Fibroblast of skin of left quadriceps (primary cell): ENCODE measurements at places on chromosomes 16 and 17.

DNA sequence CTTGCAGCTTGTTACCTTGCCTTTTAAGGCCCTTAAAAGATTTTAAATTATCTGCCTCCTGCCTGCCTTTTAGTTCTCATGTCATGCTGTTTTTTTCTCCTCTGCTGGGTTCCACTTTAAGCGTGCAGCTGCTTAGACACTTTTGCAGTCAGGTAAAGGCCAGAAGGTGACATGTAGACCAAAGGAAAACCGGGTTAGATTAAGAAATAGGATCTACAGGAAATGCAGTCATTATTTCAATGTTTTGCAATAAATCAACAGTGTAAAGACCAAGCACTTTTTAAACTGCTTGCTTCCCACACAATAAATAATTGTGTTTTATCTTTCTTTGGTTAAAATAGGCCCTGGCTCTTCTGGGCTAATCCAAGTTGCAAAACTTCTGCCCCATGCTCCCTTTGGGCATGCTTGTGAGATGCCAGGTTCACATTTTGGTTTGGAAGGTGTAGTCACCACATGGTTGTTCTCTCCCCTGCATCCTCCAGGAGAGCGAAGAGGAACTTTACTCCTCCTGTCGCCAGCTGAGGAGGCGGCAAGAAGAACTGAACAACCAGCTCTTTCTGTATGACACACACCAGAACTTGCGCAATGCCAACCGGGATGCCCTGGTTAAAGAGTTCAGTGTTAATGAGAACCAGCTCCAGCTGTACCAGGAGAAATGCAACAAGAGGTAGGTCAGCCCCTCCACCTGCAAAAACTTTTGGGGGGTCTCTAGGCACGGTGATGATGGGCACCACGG is 54.9 kb downstream of the SDR42E1 start:
- no peak for DNase-seq

GRCh38 chr17:82962163-82962720 is 117.2 kb upstream of the METRNL start:
- DNase-seq = no peak

- no peak for DNase-seq
These were observed 684 bp downstream of the ZFP90 start for GRCh38 chr16:68539711-68540239.

- DNase-seq = no peak
These were observed 99.7 kb downstream of the HELZ start for GRCh38 chr17:67145183-67145805.

GRCh38 chr16:54912720-54913119 is 17.9 kb upstream of the IRX5 start:
- no peak for DNase-seq

GRCh38 chr17:45584092-45585036 is 93.8 kb upstream of the PLEKHM1 start:
- no peak for DNase-seq

DNA sequence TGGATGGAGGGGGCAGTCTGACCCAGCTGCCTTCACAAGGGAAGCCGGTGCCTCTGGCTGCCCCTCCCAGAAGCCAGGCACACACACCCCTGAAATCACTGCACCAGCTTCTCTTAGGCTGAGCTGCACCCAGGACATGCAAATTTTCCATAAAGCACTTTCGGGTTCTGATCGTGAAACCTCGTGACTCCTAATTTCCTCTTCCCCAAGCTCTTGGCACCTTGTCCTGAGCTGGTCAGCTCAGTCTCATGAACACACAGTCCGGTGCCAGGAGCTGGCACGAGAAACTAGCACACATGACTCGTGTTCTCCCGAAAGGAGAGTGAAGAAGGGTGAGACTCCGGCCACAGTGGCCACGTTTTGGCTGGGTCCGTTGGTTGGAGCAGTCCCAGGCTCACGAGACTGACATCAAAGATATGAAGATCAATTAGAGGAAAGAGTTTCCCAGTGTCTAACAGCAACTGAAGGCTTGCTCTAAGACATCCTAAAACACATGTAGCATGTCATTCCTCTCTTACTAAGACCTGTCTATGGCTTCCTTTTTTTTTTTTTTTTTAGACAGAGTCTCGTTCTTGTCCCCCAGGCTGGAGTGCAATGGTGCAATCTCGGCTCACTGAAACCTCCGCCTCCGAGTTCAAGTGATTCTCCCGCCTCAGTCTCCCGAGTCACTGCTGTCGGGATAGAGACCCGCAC is 9.2 kb upstream of the ABR start:
- DNase-seq = no peak

- no peak for DNase-seq
These were observed 5.7 kb upstream of the CISD3 start for GRCh38 chr17:38724337-38724988.

DNA sequence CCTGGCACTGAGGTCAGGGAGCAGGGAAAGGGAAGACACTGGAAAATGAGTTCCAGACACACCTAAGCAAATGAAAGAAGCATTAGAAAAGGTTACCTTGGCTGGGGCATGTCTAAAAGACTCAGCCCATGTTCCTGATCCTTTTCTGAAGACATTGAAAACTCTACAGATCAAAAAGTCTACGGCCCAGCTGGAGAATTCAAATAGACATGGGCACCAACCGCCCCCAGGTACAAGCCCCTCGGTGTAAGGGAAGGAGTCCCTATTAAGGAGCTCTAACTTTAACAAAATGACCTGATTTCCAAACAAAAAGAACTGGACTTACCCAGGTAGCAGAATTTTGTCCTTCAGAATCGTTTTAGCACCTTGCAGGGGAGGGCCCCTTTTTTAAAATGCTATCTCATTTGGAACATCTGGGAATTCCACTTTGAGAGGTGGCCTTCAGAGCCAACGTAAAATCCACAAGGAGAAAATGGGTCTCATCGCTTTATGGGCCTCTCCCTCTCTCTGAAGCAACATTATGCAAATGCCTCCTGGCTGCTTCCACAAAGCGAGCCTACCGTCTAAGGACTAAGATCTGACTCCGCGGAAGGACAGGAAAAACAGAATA is 43.6 kb upstream of the RBFOX3 start:
- DNase-seq = no peak

GRCh38 chr17:81302861-81303333 is 7.8 kb upstream of the SLC38A10 start:
- no peak for DNase-seq

- no peak for DNase-seq
These were observed 212.8 kb downstream of the MSI2 start for GRCh38 chr17:57468932-57469775.
